ENCODE measurements at places on chromosomes 3 and 15. TPM values are rescaled to one million over a fixed set of nuclear protein-coding genes. Genes with fewer than 3 reads are reported as not detected.

The FSTL1 gene
- total RNA-seq: 55.1 TPM

The FAM98B gene
- total RNA-seq: 49.7 TPM

The SLC7A14 gene
- total RNA-seq: 5.2 TPM

The ACAD9 gene
- 24.3 TPM for total RNA-seq

The ADCY5 gene
- total RNA-seq: 22.1 TPM
